ENCODE measurements at places on chromosomes 13 and 19.
A peak's percentile ranks its signal among the peaks of the same experiment; 100 is the strongest.

DNA sequence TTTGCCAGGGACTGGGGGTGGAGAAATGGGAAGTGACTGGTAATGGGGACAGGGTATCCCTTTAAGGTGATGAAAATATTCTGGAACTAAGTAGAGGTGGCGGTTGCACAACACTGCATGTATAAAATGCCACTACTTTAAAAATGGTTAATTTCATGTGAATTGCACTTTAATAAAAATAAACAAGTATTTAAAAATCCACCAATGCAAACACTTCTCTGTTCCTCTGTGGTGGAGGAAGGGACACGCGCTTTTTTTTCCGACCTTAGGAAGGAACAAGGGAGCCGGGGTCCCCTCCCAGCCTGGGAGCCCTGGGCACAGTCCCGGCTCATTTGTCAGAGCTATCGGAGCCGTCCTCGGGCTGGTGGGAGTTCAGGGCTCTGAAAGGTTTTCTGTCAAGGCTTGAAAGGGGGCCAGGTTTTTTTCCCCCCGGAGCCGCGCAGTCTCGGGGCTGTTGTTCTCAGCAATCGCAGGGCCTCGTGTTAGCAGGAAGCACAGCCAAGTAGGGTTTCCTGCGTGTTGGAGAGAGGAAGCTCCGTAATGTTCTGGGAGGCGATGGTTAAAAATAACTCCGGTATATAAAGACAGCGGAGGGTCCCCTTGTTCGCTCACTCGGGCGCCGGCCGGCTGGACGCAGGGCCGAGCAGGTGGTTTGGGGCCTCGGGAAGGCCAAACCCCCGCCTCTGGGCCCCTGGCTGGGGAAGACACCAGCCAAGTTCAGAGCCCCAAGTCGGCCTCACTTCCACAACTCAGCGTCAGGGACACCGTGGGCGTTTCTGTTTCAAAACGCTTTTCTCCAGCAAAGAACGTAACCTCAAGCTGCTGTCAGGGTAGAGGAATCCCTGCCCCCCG lies 41.2 kb upstream of the KLF2 start:
- DNase-seq = no peak

DNA sequence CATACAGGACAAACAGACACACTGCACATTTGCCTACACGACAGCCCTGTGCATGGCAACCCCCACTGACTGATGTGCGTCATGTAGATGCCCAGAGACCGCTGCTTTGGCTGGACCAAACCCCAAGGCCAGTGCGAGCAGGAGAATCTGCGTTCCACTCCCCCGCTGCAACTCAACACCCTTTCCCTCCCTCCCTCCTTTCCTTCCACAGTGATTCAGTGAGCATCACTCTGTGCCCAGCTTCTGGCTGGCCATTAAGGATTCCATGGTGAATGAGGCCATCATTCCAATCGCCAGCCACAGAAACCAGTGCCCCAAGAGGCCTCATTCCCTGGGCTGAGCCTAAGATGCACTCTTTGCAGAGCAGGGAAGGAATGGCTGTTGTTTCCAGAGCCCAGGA lies 61.6 kb downstream of the GSX1 start:
- DNase-seq = no peak

DNA sequence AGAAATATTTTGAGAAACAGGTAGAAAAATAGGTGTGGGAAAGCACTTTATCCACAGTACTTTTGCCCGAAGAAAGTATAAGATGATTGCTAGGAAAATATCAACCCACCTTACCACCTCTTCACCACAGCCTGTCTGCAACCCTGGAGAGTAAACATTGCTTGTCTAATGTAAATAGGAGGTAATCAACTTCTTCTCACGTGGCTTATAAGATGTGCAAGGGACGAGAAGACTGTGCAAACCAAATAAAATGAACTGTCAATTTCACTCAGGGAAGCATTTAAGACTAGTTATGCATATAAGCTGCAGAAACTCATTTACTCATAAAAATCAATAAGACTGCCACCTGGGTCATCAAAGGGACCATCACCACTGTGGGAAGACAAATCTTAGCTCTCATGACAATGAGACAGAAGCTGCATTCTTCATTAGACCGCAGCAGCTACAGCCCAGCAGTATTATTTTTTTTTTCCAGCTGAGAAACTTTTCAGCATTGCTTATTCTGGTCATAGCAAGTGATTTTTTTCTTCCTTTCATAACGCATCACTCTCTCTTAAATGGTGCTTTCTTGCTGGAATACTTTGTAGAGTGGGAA lies 807.7 kb upstream of the GPC6 start:
- no peak for DNase-seq

- DNase-seq = no peak
These were observed 107.8 kb downstream of the EDNRB start for GRCh38 chr13:77810878-77811277.

GRCh38 chr13:24038405-24038804 lies 122.1 kb upstream of the SPATA13 start:
- no peak for DNase-seq

GRCh38 chr13:46620029-46620428 lies 67.1 kb downstream of the LRCH1 start:
- no peak for DNase-seq

DNA sequence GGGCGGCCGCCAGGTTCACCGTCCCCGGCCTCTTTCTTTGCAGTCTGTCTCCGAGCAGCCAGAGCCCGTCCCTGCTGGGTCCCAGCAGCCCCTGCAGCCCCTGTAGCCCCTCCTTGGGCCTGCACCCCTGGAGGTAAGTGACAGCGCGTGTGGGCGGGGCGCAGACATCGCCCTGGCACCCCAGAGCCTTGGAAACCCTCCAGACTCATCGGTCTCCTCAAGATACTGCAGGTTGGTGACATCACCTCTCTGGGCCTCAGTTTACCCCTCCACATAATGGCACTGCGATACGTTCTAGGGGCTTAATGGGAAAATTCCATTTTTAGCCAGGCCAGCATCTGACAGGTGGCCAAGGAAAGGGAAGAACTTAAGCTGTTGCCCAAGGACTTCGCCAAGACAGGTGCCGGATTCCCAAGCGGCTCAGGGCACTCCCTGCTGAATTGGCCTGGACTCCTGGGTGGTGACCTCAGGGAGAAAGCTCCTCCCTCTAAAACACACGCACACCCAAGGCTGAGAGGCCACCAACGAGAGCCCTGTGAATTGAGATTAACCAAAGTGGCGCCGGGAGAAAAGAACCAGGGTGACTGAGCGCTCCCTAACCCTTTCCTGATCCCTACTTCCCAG lies 13.1 kb downstream of the MAST3 start:
- no peak for DNase-seq

DNA sequence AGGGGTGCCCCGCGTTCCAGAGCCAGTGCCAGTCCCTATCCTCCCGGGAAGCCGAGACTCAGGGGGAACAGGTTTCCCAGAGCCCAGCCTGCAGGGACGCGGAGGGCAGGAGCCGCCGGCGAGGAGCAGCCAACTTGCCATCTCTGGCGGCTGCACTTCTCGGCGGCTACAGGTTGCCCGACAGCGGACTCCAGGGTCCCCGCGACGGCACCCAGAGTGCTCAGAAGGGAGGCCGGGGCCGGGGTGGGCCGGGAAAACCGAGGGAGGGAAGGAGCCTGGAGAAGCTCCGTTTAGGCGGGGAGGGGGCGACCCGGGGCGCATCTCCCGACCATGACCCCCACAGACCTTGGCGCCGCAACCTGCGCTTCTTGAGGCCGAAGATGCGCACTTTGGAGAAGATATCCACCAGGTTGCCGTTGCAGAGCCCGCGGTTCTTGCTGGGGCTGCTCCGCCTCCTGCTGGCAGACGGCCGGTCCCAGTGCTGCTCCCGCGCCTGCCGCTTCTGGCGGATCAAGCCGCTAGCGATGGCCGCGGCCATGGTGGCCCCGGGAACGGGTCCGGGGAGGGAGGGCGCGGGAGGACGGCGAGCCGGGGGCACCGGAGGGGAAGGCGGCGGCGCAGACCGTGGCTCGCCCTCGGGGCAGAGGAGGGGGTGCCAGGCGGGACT lies 463.8 kb downstream of the ITGBL1 start:
- no peak for DNase-seq

DNA sequence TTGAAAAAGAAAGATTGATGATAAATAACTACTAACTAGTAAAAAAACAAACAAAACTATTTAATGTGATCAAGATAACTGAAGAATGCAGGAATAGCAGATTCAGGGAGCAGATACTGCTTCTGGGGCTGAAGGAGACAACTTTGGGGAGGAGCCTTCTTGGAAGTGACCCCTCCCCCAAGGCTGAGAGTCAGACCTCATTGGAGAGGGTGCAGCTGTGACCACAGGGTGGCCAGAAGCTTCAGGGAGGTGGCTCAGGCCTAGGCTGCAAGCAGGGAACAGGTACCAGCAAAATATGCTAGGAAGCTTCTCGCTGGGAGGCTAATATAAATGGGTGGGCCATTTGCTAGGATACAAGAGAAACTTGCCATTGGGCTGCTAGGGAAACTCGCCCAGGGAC lies 149.9 kb downstream of the MYO16 start:
- DNase-seq = no peak

DNA sequence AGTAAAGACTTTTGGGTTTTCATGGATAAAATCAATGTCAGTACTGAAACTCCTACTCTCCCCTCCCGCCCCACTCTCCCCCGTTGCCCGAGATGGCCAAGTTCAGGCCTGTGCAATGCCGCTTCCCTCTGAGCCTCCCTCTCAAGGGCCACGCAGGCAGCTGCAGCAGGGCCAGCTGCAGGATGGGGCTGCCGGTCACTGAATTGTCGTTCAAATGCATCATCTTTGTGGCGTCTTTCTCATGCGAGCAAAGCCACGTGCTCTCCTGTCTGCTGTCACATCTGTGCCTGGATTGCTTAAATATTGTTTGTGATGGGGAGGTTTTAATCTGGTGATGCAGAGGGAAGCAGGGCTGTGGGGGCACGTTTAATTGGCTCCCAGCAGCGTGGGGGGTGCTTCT lies 26.6 kb downstream of the SHISA2 start:
- no peak for DNase-seq

GRCh38 chr13:100432611-100433010 lies 156.0 kb downstream of the GGACT start:
- no peak for DNase-seq

- DNase-seq = no peak
These were observed 67.3 kb downstream of the ATP11A start for GRCh38 chr13:112756967-112757758.

GRCh38 chr19:5349041-5349440 lies 8.4 kb upstream of the PTPRS start:
- DNase-seq = no peak

GRCh38 chr19:40822161-40822560 lies 23.2 kb downstream of the EGLN2 start:
- DNase-seq = no peak

GRCh38 chr13:110377178-110377825 lies 70.2 kb downstream of the COL4A2 start:
- no peak for DNase-seq

- no peak for DNase-seq
These were observed 13.2 kb downstream of the EHD2 start for GRCh38 chr19:47726467-47726866.

GRCh38 chr19:47469719-47470118 lies 2.0 kb downstream of the SLC8A2 start:
- no peak for DNase-seq

GRCh38 chr13:40668335-40668734 lies 1.9 kb upstream of the FOXO1 start:
- peak; percentile 21 for DNase-seq

- DNase-seq = no peak
These were observed 9.6 kb upstream of the CEACAM5 start for GRCh38 chr19:41698746-41699230.

GRCh38 chr13:95603887-95604555 lies 40.5 kb downstream of the DZIP1 start:
- DNase-seq = peak; percentile 14

DNA sequence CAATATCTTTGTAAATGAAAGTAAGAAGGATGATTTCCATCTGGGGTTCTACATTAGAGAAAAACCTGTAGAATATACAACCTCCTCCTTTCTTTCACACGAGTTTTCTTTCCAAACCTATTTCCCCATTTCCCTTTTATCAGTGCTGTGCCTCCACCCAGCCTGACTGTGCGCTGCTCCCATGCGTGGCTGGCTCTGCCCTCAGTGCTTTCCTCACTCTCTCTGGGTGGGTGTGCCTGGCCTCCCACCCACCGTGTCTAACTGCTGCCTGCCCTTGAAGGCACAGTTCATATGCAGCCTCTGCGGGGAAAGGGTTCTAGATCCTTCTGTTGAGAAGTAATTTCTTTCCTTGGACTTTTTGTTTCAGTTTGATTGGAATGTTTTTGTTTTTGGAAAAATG lies 70.7 kb downstream of the PCCA start:
- DNase-seq = no peak

GRCh38 chr19:7899751-7900378 lies 3.8 kb upstream of the MAP2K7 start:
- no peak for DNase-seq

DNA sequence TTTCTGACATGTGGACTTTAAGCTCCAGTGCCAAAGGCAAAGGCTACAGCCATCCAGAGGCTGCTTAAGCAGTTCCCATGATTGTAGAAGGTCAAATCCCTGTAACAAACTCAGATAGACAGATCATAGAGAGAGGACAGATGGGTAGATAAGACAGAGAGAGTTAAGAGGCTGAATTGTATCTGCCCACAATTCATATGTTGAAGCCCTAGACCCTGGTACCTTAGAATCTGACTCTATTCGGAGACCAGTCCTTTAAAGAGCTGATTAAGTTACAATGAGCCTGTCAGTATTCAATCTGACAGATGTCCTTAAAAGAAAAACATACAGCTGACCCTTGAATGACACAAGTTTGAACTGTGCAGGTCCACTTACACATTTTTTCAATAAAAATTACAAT lies 115.2 kb downstream of the RAP2A start:
- no peak for DNase-seq

DNA sequence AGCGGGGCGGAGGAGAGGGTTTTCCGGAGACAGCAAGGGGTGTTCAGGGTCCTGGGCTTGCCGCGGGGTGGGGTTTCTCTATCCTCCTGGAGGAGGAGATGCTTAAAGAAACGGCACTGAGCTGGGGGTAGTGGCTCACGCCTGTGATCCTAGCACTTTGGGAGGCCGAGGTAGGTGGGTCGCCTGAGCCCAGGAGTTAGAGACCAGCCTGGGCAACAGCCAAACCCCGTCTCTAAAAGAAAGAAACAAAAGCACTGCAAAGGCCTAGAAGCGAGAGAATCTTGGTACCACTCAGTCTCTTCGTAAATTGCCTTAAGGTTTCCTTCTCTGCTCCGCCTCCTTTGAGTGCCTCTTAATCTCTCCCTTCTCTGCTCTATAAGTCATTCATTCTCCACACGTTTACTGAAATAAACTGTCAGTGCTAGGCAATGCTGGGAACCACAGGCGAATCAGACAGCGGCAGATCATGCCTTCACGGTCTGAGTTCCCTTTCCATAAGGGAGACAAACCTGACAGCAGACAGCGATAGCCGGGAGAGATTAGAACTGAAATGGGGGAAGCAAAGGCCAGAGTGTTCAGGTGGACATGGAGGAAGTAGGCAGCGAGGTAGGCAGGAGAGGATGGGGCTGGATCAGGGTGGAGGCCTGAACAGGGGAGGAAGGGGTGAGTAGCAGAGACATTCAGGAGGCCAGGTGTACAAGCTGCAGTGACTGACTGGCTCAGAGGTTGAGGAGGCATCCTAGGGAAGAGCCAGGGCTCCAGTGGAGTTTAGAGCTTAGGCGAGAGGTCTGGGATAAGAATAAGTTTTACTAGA lies 580 bp downstream of the EIF3K start:
- no peak for DNase-seq

All from NCI-H460 (cell line).